Memory B cell (primary cell): ENCODE measurements at places on chromosomes 5 and 9.

DNA sequence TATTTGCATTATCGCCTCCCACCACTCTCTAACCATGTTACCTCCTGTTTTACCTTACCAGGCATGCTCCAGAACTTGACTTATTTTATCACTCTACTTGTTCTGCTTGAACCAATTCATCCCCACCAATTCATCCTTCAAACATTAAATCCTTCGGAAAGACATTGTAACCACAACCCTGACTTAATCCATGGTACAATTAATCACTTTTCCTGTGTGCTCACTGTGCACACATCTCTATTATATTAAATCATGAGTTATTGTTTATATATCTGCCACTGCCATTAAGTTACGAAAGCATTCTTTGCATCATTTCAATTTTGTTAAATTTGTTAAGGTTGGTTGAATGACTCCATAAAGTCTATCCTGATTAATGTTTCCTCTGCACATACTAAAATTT is 7.4 kb upstream of the C5orf46 start:
- DNase-seq = no peak

DNA sequence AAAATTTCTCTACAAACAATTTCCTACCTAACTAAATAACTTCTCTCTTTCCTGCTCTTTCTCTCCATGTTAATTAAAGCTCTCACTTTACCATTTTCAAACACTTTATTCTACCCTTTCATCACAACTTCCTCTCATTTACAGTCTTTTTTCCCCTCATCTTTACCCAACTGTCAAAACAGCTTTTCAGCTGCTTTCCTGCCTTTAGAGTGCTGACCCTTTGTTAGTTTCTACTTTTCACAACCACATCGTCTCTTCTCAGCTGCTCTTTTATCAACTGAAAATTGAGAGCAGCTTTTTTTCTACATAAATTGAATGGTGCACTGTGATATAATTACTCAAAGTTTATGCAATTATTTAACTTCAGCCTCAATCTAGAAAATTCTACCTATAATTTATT is 3.1 kb upstream of the HOMER1 start:
- no peak for DNase-seq

- DNase-seq = no peak
These were observed 2.5 kb upstream of the YTHDC2 start for GRCh38 chr5:113510836-113511451.

DNA sequence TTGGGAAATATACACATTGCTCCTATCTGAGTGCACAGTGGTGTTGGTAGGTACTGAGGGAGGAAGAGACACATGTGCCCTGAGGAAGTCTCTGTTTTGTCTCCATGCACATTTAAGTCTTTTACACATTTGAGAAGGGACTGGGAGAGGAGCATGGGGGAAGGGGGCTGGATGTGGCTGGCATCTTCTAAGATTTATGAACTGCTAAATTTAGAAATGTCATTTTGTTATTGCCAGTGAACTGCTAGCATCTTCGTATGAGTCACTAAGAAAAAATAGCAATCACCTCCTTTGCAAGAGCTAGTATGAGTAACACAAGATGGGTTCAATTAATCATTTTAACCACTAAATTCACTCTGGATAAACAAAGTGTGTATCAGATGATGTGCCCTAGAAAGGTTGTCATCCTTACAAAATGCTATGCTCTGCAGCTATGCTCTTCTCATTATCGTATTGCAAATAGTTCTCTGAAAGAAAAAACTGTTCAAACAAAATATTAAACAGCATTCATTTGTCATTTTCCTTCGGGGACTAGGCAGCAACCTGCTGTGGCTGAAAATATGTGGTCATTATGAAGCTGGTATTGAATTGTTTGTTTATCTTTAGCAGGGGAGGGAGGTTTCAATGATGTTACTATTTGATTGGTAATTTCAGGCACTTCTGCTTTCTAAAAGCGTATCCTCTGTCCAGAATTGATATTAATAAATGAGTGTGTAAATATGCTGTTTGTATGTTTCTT is 236.5 kb downstream of the DMRTA1 start:
- no peak for DNase-seq

- no peak for DNase-seq
These were observed 65.1 kb upstream of the CACNA1B start for GRCh38 chr9:137812356-137813023.

DNA sequence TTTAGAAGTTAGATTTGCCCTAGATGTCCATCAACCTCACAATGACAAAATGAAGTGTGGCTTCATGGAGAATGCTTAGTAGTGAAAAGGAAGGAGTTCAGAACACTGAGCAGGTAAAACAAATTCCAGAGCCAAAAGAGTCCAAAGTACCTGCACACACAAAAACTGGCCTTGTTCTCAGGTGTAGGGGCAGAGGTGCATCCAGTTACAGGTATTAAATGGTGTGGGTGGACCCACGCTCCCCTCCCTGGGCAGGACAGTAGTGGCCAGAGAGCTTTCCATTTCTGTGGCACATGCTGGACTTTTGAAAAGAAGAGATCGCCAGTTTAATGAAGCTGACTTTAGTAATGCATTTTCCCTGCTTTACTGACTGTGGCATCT is 47.2 kb downstream of the SECISBP2 start:
- DNase-seq = no peak

DNA sequence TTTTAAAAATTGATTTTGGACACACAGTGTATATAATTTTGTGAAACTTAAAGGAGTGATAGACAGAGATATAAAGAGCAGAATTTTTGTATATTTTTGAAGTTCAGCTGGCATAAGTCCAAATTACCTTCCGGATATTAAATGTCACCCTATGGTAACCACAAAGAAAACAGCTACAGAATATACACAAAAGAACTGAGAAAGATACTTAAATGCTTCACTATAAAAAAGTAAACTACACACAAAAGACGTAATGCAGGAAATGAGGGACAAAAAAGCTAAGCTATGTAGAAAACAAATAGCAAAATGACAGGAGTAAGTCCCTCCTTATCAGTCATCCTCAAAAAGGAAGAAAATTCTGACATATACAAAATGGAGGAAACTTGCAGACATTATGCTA is 29.4 kb downstream of the HACD4 start:
- no peak for DNase-seq

GRCh38 chr5:14864181-14864812 is 7.3 kb downstream of the ANKH start:
- DNase-seq = no peak

- DNase-seq = peak; percentile 88
These were observed 326.5 kb downstream of the ZSWIM6 start for GRCh38 chr5:61658592-61659008.

- no peak for DNase-seq
These were observed 207.1 kb downstream of the VPS13A start for GRCh38 chr9:77384406-77384805.

DNA sequence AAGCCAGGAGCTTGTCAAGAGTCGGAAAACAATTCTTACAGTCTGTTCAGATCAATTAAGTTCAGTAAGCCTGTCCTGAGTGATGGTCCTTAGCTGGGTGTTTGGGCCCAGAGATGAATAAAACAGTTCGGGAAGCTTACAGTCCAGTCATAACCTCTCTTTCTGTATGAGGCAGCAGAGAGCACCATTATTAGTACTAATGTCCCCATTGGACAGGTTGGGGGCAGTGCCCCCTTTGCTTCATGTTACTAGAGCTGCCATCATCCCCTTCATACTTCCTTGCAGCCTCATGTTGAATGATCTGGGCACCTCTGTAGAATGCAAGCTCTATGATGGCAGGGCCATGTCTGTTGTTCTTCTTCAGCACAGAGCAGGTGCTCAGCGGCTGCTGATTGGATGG is 9.8 kb downstream of the DOCK2 start:
- no peak for DNase-seq

GRCh38 chr5:77751328-77752023 is 24.7 kb downstream of the TBCA start:
- no peak for DNase-seq

GRCh38 chr5:59591162-59591561 is 302.4 kb downstream of the PDE4D start:
- no peak for DNase-seq

- DNase-seq = no peak
These were observed 48.2 kb downstream of the KIF2A start for GRCh38 chr5:62354028-62354874.

DNA sequence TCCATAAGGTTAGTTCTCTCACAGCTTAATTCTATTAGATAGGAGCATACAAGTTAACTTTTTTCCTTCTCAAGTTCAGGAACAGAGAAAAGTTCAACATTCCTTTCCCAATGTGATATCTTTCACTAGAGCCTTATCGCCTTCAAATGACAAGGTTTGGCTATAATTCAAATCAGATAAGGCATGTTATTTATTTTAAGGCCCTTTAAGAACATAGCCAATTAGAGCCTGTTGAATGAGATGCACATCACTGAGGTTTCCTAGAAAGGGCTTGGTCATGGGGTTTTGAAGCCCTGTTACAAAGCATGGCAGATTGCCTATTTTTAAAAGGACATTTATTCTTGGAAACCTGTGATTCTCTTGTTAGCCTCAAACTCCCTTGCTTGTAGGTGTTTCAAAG is 123.4 kb downstream of the BASP1 start:
- DNase-seq = no peak

GRCh38 chr5:135430135-135430437 is 17.1 kb downstream of the DCANP1 start:
- no peak for DNase-seq

DNA sequence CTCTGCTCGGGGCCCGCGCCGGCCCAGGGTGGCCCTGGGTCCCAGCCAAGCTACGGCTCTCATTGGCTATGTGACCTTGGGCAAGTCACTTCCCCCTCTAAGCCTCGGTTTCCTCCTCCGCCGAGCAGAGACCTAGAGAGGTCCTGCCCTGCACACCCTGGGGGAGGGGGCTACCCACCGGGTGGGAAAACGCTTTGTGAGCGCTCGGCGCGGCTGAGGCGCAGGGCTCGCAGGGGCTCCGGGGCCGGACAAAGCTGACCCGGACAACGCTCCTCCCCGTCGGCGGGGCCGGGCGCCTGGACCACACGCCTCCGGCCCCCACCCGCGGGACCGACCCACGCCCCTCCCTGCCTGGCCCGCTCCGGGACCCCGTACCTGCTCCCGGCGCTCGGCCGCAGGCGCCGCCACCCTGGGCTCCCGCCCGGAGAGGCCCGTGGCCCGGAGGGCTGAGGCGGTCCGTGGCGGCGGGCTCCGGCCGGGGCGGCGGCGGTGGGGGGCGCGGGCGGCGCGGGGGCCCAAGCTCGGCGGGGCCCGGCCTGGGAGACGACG is 85.7 kb upstream of the MELK start:
- DNase-seq = no peak

DNA sequence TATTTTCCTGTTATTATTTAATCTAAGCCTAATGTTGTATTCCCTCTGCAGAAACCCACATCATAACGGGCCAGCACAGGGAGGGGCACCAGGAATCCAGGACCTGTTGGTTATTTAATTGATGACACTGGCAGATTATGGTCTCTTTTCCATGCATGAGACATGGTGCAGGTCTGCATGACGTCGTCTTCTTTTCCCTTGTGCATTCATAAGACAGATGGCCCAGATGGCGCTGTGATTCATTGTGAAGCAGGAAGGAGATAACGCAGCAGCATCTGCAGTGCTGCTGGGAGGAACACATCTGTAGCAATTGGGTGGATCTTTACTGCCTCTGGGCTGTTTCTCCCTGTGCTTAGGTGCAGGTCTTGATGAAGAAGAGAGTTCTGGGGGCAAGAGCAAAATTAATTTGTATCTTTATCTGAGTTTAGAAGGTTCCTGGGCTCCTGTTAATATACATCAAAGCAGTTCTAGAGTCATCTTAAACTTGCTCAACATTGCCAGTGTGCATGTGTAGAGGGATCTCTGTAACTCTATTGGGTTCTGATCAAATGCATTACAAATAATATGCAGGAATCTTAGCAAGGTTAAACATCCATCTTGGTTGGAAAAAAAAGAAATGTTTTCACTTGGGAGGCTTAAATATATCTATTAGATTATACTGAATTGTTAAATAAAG is 176.1 kb downstream of the PCSK1 start:
- no peak for DNase-seq

DNA sequence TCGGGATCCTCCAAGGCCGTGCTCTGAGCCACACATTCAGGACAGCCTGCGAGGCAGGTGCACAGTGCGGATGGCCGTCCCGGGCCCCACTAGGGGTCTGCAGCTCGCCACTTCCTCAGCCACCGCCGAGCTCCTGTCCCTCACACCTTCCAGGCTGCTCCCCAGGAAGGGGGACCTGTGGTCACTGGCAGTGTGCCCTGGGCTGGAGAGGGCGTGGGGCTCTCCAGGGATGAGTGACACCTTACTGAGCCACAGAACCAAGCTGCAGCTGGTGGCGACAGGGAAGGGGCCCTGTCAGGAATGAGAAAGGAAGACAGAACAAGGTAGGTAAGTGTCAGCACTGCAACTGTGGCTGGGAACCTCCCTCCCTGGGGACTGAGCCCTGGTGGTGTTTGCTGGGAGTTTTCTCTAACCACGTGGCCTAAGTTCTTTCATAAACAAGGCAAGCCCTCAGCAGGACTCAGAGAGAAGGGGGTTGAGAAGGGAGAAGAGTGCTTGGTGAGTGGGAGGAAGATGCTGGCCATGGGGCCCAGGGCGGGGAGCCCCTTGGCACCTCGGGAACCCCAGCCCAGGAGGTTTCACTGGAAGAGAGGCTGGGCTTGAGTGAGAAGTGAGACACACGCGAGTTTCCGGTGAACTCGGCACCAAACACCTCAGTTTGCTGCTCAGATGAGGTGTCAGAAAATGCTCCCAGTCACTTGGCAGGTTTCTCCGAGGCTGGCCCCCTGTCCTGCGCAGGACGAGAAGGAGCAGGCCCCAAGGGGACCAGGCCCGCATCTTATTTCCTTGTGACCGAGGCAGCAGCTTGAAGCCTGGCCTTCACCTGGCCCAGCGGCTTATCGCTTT is 5.2 kb downstream of the IL13 start:
- DNase-seq = peak; percentile 30

DNA sequence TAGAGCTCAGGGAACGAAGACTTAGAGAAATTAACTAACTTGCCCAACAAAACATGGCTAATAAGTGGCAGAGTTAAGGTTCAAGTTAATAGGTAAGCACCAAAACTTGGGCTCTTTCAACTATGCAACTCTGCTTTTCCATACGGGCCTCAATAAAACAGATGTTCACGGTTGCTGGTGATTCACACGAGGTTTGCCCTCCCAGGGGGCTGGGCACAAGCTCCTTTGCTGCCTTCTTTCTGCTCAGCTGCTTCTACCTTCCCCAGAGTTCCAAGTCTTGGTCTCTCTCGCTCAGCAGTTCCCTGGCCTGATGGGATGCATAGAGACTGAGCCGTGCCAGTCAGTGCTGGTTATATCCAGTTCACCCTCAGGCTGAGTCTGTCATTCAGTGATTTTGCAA is 217.9 kb downstream of the SREK1 start:
- no peak for DNase-seq

- DNase-seq = no peak
These were observed 20.0 kb downstream of the TMEFF1 start for GRCh38 chr9:100492952-100493351.

DNA sequence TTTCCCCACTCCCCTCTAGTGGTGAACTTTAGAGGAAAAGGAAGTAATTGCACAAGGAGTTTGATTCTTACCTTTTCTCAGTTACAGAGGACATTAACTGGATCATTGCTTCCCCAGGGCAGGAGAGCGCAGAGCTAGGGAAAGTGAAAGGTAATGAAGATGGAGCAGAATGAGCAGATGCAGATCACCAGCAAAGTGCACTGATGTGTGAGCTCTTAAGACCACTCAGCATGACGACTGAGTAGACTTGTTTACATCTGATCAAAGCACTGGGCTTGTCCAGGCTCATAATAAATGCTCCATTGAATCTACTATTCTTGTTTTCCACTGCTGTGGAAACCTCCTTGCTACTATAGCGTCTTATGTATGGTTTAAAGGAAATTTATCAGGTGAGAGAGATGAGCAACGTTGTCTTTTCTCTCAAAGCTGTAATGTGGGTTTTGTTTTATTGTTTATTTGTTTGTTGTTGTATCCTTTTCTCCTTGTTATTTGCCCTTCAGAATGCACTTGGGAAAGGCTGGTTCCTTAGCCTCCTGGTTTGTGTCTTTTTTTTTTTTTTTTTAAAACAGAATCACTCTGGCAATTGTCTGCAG is 25.3 kb downstream of the SLC22A5 start:
- DNase-seq = no peak
